ENCODE measurements at places on chromosomes 4 and X.

DNA sequence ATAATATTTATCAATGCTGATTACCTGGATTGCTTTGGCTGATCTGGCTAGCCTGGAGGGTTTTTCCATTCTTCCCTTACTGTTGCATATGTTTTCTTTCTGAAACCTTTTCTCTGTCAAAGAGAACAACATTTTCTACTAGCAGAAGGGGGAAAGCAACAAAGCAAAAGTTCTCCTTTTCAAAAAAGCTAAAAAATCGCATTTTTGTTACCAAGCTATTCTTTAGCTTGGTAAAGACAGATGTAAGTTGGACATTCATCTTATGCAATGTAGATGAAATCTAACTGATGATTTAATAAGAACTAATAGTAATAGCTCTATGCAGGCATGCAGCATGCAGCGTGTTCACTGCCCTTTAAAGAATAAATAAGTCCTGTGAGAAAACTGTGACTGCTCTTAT is at the start of gene GRXCR1:
TSS of gene GRXCR1 (plus strand) at position 301 of the 400 bp plus-strand sequence. CDS start 554 bp downstream, outside the sequence.
- DNase-seq: no peak

- DNase-seq: no peak
Measured at GRCh38 chr4:83438719-83439118, 16.9 kb downstream of the HELQ start.

GRCh38 chr4:1488831-1489638 is 82.8 kb upstream of the NKX1-1 start:
- DNase-seq: no peak

- no peak for DNase-seq
Measured at GRCh38 chr4:39548425-39549067, 21.3 kb upstream of the UGDH start.

- peak; percentile 92 for DNase-seq
Measured at GRCh38 chr4:123452616-123453015, 56.0 kb downstream of the SPRY1 start.

DNA sequence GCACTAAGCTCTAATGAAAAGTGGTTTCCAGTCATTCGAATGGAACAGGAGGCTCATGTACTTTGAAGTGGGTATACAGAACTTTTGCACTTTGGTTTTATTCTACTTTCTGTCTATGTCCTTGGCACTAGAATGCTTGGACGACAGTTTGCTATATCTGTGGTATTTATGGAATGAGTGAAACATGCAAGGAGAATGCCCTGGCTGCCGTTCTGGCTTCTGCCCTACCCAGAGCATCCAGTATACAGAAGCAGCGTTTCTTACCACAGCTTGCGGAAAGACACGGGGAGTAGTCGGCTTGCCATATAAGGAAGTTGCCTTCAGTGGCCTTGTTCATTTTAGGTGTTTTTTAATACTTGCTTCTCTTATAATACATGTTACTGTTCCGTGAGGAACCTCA is 98.0 kb downstream of the TBL1X start:
- DNase-seq: no peak

DNA sequence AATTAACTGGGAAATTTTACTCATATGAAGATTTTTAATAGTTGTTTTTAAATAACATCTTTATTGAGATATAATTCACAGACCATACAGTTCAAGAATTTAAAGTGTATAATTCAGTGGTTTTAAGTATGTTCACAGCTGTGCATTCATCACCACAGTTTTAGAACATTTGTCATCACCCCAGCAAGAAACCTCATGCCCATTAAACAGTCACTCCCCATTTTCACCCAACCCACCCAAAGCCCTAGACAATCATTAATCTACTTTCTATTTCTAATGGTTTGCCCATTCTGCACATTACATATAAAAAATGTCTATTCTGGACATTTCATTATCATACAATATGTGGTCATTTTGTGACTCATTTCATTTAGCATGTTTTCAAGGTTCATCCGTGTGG is 2.8 kb downstream of the UPRT start:
- no peak for DNase-seq

DNA sequence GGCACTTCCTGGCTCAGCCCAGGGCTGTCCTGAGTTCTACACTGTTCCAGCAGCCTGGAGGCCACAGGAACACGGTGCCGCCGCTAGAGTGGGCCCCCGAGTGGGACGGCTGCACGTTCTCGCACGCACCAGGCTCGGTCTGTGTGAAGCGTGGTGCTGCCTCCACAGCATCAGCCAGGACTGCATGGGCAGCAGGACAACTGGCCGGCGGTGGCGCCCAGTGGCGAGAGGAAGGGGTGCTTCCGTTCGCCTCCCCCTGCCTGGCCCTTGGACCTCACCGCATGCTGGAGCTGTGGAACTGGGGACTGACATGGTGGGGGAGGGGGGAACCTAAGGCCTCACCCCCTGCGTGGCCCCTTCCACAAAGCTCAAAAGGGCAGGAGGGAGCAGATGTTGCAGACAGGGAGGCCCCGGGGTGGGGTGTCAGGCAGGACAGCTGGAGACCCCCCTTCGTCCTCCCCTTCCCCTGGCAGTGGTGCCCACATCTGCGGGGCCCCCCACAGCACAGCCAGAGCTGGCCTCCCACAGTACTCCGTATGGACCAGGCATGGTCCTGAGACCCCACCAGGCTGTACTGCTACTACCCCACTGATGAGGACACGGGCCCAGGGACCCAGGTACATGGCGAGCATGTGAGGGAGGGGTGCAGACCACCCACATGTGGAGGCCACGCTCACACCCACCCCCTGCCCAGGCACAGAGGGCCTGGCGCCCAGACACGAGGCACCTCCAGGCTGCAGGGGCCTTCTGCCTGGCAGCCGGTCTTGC is 58.5 kb downstream of the ACOX3 start:
- no peak for DNase-seq

- no peak for DNase-seq
Measured at GRCh38 chrX:36961590-36961989, 46.6 kb upstream of the FAM47C start.
